NCI-H2227 treated with DMSO at 0.1 percent for 48 hours (cell line): ENCODE measurements at places on chromosomes 4 and X.

DNA sequence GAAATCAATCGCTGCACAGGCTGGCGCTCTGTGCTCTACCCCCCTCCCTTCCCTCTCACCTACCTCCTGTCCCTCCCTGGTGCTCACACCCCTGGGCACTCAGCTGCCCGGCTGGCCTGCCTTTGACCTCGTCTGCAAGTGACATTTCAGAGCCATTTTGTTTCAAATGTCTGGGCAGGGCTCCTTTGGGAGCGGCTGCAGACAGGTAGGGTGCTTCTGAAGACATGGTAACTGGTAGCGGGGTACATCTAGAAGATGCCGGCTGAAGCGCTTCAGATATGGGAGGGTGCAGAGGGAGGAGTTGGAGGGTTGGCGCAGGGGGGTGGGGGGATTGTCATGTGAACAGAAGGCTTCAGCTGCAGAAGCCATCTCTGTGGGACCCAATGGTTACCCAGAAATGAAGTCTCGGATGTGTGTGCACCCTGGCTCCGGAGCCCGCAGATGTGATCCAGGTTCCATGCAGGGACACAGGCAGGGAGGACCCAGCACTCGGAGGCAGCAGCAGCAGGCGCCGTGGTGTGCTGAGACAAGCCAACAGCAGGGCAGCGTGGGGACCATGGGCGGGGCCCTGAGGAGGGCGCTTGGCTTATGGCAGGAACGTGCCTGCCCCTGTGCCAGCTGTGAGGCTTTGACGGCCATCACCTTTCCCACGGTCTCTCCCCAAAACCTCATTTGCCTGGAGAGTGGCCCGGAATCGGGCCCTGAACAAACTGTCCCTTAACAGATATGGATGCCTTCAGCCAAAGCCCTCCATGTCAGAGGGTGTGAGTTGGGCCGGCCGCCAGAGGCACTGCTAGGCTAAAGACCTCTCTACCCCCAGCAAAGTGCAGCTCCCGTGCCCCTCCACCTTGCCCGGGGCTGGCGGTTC is 7.6 kb upstream of the DUSP9 start:
- DNase-seq, result no peak

DNA sequence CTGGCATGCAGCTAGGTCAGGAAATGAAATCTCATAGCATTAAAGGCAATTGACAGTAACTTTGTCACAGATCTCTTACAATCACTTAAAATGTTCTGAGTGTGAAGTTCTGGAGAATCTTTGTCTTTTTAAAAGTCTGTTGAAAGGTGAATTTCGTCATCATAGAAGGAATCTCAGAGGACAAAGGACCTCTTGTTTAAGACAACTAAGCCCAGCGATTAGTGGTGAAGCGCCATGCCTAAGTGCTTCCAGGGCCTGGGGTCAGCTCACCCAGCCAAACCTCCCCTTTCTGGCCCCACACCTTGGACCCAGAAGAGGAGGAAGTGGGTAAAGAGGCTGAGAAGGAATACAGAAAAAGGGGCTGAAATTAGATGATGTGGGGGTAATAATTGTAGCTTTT is 8.5 kb downstream of the FRMD7 start:
- DNase-seq, result no peak

DNA sequence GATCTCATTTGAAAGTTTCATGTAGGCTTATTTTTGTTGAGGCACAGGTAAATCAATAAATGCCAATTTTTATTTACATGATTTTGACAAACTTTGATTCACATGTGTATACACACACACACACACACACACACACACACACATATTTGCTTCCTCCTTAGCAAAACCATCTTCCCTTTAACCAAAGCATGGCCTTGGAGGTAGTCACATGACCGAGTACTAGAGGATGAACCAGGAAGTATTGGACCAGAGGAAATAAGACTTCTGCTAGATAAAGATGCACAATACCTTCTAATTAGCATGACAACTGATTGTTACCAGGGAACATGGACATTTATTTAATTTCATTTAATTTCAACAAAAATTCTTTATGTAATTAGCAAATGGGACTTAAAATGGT is 23.4 kb upstream of the CFAP299 start:
- DNase-seq, result no peak

DNA sequence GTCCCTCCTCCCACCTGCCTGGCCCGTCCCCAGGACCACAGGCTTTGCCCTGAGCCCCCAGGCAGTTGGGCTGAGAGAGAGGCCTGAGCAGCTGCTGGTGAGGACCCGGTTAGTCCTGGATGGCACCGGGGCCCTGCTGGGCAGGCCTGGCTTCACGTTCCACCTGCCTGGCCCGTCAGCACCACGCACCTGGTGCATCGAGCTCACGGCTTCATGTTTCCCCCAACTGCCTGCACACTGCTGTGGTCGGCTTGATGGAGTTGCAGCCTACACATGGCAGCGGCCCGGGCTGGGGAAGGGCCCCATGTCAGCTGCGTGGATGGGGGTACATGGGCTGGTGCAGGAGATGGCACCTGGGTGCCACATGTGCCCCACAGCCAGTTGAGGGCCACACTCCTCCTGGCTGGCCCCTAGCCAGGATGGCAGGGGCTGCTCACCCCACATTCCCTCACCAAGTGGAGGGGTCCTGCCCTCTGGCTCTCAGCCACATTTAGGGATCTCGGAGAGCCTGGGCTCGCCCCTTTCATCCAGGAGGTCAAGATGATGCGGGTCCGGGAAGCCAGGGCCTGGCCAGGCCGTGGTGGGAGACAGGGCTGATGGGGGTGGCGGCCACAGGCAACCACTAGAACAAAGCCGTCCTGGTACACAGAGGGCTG is 28.5 kb downstream of the NKX1-1 start:
- DNase-seq, result no peak

DNA sequence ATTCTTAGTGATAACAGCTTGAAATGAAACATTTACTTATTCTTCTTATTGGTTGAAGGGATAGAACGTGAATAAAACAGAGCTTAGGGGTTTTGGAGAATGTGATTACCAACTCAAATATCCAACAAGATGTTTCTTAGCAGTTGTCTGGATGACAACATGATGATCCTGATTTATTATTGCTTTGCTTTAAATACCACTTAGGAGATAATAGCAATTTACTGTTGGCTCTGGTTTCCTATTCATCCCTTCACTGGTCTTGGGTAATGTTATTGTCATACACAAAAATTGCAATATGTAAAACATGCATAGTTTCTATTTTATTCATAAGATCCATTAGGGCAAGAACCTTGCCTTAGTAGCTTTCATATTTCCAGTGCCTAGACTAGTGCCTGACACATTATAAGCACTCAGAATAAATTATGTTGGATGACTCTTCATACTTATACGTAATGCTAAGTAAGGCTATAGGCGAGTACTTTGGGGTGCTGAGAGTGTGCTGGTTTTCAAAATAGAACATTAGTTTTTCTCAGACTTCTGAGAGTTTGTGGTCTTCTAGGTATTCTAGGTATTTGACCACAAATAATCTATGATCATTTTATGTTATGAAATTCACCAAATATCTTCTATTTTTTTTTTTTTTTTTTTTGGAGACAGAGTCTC is 58.6 kb upstream of the PGRMC2 start:
- DNase-seq, result no peak

- DNase-seq, result no peak
Observed at GRCh38 chrX:124033821-124034220, 72.3 kb downstream of the STAG2 start.

DNA sequence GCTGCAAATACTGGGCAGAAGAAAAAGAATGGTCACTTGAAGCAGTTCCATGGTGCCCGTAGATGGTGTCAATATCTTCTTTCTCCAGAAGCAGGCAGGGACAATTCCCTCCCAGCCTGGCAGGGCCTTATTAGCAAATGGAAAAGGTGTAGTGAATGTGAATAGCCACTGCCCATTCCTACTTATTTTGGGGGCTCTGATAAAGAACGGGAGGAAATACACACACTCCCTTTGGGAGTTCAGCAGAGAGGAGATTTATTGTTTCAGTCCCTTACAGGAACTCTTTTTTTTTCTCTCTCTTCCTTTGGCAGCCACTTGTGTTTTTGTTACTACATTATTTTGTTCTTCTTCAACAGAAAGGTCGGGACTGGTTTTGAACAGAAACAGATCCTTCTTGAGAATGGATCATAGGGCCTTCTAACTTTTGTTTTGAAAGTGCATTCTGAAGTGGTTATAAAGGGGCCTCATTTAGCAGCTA is at the start of gene EMCN:
EMCN (minus strand) TSS at position 159 of the 478 bp plus-strand sequence; CDS start at position 51, 108 bp downstream.
- DNase-seq, result no peak

DNA sequence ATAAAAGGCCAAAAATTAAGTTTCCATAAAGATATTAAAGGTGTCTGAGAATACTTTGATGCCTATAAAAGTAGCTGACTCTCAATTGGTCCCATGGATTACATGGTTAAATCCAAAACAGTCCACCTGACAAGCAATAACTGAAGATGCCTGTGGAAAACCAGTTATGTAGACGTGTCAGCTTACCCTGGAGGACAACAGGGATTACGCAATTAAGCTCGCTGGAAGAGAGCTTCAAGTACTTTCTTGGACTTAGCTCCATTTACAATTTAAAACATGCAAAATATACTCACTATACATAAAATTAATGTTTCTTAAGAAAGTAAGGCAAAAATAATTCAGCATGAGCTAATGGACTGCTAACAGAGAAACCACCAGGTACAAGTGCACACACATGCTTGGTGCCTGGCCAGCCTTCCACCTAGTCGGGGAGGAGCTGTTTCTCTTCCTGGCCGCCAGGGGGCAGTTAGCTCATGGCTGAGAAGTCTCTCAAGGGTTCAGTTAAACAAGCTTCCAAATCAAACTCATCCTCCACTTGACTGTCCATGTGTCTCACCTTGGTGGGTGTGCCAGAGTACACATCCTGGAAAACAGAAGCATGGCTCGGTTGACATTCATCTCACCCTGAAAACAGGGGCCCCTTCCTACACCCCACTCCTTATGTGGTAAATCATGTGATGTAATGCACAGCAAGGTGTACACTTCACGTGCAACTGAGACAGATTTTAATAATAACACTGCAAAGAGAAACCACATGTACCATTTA is 9.2 kb upstream of the FAM53A start:
- peak; percentile 16 for DNase-seq

DNA sequence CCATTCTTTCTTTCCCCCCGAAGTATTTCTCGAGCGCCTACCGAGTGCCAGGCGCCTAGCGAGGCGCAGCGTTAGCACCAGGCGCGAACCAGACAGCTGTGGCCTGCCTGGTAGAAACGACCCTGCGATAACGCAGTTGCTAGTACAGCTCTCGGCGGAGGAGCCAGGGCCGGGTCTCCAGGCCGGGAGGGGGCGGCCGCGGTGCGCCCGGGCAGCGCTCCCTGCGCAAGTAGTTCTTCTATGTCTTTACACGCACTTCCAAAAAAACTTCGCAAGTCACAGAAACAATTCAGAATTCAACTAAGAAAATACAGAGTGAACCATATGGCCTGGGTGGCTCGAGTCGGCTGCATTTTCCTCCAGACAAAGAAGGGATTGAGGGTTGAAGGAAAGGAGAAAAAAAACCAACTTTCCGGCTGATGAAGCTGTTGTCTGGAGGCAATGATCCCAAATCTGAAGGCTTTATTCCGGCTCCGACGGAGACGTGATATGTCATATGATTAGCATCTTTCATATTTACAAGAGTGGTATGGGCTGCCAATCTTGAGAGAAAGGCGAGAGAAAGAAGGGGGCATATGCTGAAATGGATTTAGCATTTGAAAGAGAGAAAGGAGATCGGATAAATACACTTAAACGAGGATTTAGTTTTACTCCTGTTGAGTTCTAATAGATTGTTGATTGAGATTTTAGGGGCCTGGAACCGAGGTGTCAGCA is 7.2 kb upstream of the NEUROG2 start:
- no peak for DNase-seq

GRCh38 chr4:15262396-15262795 is 165.4 kb upstream of the C1QTNF7 start:
- no peak for DNase-seq

DNA sequence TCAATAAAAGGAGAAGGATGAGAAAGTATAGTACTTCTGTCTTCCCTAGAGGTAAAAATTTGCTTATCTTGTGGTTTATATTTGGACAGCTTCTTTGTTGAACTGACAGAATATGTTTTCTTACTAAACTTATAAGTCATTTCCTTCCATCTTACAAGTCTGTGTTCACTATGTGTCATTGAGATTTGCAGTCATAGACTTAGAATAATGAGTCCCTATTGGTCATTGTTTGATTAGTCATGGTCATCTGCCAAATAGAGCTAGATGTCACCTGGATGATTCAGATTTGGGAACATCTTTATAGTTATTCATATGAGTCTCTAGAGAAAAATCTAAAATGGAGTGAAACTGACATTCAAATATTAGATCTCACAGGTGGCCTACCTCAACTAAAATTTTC is 51.5 kb downstream of the SPATA18 start:
- DNase-seq, result no peak

DNA sequence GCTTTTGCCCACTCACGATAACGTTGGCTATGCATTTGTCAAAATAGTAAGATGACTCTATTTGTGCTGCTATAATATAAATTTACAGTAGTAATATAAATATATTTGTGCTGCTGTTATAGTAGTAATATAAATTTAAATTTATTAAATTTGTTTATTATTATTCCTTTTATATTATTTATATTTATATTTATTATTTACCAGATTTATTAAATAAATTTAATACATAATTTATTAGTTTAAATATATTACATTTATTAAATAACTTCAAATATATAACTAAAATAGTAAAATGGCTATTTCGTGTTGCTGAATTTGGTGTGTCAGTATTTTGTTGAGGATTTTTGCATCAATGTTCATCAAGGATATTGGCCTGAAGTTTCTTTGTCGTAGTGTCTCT is 246.5 kb upstream of the FGF16 start:
- no peak for DNase-seq

DNA sequence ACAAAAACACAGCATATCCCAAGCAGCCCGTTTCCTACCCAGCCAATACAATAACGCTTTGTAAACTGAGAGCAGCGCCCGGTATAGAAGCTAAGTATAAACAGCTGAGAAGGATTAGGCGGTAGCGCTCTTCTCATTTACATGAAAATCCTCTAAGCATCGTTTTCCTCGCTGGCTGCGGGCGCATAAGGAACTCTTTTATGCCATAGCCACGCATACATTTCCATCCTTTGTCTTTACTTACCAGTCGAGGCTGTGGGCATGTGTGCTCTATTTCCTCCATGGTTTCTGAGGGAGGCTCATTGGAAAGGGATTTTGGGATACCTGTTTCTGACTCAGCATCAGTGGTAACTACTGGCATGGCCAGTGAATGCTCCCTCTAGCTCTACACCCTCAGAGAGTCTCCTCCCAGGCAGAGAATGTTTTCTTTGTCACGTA is 383 bp downstream of the PCYT1B start:
- peak; percentile 82 for DNase-seq

- DNase-seq, result no peak
Observed at GRCh38 chr4:71206763-71207162, 132.1 kb upstream of the SLC4A4 start.
